NCI-H510A treated with DMSO at 0.1 percent for 48 hours (cell line): ENCODE measurements at places on chromosomes 16 and 17.

GRCh38 chr17:43211480-43212402, at the start of gene TMEM106A:
TMEM106A (plus strand) TSS chr17:43211875; CDS start chr17:43213042, 1,167 bp downstream.
- DNase-seq = no peak

DNA sequence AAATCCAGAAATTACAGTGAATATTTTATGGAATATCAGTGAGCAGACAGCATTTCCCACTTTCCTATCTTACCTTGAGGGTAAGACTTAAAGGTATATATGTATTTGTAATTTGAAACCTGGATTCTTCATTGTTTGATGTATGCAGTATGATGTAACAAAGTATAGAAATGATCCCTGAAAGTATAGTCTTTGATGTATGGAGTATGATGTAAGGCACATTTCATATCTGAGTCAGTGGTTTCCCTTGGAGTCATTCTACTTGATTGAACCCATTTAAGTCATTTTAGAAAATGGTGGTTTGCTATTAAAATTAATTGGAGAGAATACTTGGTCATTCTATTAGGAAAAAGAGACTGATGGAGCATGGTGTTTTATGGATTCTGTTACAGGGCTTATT, 10.1 kb downstream of the AMZ2 start:
- DNase-seq = peak; percentile 62

DNA sequence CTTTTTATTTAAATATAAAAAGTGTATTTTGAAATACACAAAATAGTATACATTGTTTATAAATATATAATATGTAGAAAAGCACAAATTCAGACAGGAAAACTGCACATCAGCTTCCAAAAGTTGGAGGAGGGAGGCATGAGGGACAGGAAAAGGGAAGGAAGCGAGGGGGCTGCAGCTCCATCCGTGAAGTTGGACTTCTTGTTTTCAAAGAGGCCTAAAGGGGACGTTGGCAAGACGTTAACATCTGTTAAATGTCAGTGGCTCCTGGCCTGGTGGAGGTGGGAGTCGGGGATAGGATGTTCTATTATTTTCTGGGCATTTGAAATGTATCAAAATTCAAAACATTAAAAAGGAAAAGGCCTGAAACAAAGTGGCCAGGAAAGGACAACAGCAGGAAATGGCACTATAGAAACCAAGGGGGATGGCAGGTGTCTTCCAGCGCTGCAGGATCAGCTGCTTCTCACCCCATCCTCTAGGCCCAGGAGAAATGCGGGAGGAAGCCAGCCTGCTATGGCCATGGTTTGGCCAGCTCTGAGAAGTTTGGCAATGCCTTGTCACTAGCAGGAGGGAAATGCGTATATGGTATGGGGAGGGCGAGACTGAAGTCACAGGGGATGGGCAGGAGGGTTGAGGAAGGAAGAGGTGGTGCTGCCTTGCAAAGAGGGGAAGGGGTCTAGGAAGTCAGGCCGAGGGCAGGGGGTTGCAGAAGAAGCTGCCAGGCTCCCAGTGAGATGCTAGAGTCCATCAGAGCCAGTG, 6.4 kb downstream of the CMTM2 start:
- no peak for DNase-seq

DNA sequence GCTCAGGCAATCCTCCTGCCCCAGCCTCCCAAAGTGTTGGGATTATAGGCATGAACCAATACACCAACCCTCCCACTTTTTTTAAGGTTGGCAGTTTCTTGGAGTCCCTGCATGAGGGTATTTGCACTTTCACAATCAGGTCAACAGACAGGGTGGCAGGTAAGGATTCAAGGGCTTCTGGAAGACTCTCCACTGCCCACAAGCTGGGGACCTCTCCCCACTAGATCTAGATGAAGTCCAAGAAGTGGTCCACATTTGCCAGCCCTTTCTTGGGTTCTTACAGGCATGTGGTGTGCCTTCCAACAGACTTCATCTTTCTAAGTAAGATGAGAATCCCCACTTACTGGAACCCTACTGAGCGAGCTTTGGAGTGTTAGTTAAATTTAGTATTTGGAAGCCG, 3.9 kb downstream of the ASB16 start:
- DNase-seq = no peak

- DNase-seq = peak; percentile 36
These were observed 25.9 kb downstream of the AP2B1 start for GRCh38 chr17:35612924-35613521.

DNA sequence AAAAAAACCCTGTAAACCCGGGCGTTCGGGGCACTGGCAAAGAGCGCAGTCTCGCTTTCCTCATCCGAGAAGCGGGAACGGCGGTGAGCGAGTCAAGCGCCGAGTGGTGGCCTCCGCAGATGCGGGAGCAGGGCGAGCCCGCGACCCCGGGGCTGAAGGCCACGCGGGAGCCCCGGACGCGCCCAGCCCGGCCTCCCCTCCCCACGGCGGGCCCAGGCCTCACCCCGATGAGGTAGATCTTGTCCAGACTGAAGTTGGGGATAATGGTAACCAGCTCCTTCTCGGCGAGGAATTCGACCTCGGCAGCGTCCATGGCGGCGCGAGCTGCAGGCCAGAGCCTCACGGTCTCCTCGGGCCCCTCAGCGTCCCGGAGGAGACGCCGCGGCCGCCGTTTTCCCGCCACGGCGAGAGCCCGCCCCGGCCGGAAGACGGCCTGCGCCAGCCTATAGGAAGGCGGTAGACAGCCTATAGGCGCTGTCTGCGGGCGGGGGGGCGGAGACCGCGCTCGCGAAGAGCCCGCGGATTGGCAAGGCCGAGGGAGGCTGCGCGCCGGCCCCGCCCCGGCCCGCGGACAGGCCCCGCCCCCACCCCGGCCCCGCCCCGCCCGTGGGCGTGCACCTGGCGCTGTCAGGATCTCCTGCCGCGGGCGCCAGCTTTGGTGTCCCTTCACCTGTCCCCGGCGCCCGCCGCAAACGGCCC, at the start of gene GINS2:
Gene GINS2, minus strand, starts transcription at position 369 of the 699 bp plus-strand sequence. Its CDS starts 56 bp downstream, at position 313.
- DNase-seq = peak; percentile 74

DNA sequence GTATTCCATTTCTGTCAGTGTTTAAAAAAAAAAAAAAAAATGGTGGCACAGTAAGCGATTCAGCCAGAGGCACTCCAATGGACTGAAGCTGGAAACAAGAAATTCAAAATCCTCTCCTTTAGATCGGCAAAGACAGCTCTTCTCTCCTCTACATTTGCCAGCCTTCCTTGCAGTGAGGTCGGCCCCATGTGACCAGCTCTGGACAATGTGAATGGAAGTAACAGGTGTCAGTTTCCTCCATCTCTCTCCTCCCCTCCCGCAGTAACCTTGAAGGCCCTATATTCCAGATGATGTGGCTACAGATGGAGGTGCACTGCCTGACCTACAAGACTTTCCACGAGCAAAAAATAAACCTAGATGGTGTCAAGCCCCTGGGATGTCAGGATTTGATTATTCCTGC, 15.0 kb downstream of the CUEDC1 start:
- peak; percentile 98 for DNase-seq

DNA sequence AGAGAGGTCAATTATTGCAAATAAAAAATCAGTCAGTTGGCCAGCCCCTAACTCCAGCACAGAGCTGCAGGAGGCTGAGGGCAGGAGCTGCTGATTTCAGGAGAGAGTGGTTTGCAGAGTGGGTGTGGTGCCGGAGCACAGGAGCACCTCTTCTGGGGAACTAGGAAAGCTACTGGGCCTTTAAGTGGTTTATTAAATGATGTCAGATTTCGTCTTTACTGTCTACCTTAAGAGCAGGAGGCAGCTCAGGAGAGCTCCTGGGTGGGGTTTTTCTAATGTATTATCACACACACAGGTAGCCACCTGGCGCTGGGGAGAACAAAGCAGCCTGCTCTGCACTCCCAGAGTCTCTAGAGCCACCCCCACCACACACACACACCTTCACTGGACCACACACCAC, 11.5 kb upstream of the HAS3 start:
- DNase-seq = peak; percentile 83

DNA sequence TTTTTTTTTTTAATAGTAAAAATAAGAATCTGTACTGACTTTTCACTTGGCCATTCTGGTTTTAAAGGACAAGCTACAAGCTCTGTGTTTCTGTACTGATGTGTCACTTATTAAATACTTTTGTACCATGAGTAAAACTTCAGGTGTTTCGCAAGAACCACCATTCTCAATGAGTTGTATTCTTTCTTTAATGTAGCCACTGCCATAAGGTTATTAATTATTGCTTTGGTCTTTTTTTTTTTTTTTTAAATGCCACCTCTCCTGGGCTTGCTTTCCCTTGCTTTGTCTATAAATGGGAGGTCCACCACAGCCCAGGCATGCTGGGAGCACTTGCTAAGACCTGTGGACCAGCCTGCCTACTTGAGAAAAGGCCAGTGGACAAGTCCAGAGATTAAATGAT, 8.4 kb downstream of the ARL2BP start:
- no peak for DNase-seq

GRCh38 chr17:6374761-6375312, 60.1 kb downstream of the AIPL1 start:
- DNase-seq = no peak

- DNase-seq = no peak
These were observed 1.8 kb downstream of the MPP2 start for GRCh38 chr17:43905400-43905984.

DNA sequence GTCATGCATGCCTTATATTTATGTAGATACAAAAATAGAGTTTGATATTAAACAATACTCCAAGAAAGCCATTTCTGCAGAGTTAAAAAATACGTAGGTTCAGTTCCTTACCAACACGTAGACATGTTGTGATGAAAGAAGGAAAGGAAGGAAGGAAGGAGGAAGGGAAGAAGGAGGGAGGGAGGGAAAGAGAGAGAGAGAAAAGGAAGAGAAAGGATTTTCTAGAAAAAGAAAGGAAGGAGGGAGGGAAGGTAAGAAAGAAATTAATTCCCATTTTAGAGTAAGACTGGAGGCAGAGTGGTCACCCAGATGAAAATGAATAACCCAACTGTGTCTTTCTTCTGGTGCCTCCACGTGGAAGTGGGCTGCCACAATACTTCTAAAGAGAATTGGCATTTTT, 652.1 kb downstream of the WWOX start:
- DNase-seq = no peak

- DNase-seq = no peak
These were observed 316.6 kb upstream of the CDH5 start for GRCh38 chr16:66049865-66050264.

- DNase-seq = no peak
These were observed 42.4 kb downstream of the IQCK start for GRCh38 chr16:19760356-19761060.

GRCh38 chr17:8900626-8901585, 33.4 kb upstream of the PIK3R6 start:
- DNase-seq = no peak

DNA sequence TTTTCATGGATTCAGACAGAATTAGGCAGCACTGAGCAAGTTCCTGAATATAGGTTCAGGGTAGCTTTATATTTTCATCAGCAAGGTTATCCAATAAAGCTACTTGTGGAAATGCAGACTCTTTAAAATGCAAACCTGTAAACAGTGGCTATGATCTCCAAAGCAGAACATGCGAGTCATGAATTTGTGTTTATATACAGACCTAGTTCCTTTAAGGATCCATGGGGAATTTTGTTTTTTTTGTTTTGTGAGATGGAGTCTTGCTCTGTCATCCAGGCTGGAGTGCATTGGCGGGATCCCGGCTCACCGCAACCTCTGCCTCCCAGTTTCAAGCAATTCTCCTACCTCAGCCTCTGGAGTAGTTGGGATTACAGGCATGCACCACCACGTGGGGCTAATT, 14.8 kb downstream of the CLEC16A start:
- no peak for DNase-seq

GRCh38 chr16:7746941-7747340, 414.3 kb downstream of the RBFOX1 start:
- no peak for DNase-seq

- DNase-seq = no peak
These were observed 418.3 kb upstream of the SALL1 start for GRCh38 chr16:51569203-51569931.

- DNase-seq = no peak
These were observed 33.0 kb downstream of the COG7 start for GRCh38 chr16:23420011-23420410.

GRCh38 chr16:55204923-55205322, 119.1 kb upstream of the IRX6 start:
- no peak for DNase-seq

DNA sequence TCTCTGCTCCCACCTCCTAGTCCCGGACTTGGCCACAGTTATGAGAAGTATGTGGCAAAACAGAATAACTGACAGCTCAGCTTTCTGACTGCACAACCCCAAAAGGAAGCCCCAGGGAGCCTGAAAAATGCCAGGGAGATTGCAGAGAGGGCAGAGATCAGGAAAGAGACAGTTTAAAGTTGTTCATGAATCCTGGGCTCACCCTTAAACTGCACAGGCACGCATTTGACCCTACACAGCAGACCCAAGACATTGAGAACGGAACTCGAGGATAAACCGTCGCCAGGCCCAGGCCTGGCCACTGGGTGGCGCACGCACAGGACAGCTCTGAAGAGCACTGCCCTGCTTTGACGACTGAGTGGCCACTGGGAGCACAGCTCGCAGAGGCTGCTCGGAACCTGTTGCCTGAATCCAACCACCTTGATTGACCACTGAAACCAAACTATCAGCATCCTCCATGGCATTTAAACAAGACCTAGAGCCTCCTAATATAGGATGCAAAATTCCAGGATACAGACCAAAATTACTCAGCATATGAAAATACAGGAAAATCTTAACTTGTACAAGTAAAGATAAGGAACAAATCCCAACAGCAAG, 114.0 kb downstream of the C16orf95 start:
- peak; percentile 5 for DNase-seq

DNA sequence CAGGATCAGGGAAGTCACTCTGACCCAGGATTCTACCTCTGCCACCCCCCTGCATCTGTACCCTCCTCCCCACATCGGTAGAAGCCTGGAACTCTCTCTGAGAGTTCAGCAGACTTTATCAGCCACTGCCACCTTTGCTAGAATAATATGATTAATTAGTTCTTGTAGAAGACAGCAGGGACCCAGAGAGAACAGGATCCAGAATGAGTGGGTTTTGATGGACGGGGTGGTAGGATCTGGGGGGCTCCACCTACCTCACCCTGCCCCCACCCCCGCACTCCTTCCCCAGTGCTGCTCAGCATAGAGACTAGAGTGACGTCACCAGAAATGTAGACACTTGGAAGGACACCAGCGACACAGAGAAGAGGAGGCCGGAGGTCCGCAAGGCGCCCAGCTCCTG, 33.5 kb downstream of the ABCC6 start:
- DNase-seq = no peak

GRCh38 chr17:601244-601925, 113.3 kb downstream of the VPS53 start:
- DNase-seq = no peak

DNA sequence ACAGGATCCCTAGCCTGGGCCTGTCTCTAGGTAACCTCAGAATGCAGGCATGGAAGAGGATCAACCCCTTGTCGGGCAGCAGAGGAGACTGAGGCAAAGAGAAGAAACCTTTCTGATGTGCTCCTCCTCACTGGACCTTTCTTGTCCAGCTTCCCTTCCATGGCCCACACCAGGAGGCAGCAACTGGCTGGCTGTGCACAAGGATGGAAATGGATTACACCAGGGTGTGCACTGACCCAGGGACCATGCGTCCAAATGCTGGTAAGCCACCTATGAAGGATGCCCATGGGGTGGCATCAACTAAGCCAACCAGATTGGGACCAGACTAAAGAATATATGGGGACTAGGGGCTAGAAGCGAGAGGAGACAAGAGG, 83.0 kb downstream of the N4BP1 start:
- no peak for DNase-seq

- no peak for DNase-seq
These were observed 341.1 kb downstream of the PMP22 start for GRCh38 chr17:14923981-14924380.

- no peak for DNase-seq
These were observed 2.3 kb downstream of the NXPH3 start for GRCh38 chr17:49577963-49578362.

- no peak for DNase-seq
These were observed 23.5 kb upstream of the DNAJA2 start for GRCh38 chr16:46996952-46997458.

- no peak for DNase-seq
These were observed 10.4 kb downstream of the NCBP3 start for GRCh38 chr17:3835410-3836229.
